Cortex of kidney (tissue), 1 donor: ENCODE measurements at places on chromosomes 2 and 18.

- DNase-seq: no peak
Observed at GRCh38 chr2:102736410-102737409, 25.1 kb upstream of the TMEM182 start.

DNA sequence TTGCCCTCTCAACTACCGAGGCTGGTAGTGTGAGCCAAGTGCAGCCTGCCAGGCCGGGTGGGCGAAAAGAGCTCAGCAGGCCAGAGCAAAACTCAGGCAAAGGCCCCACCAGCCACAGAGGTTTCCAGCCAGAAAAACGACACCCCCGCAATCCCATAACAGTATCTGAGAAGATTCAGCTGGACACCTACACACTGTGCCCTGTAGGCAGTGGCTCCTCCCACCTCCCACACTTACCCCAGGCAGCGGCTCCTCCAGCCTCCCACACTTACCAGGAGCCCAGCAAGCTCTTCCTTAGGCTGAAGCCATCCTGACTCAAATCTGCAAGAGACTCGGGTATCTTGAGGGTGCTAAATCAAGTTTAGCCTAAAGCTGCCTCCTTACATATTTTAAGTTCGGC is 15.6 kb upstream of the TMEM18 start:
- DNase-seq: no peak

DNA sequence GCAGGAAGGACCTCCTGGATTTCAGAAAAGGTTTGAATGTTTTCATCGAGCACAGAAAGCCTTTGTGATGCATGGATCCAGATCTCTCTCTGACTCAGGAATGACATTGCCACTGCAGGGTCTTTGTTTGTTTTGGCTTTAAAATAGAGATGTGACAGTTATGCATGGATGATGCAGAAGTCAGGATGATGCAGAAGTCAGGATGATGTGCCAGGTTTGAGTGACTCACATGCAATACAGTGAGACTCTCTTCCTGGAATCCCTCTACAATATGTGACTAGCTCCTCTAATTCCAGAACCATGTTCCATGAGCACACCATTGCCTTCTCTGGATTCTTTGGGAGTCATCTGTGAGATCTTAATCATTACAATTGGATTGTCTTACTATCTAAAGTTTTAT is 177.9 kb upstream of the RAB6C start:
- no peak for DNase-seq

DNA sequence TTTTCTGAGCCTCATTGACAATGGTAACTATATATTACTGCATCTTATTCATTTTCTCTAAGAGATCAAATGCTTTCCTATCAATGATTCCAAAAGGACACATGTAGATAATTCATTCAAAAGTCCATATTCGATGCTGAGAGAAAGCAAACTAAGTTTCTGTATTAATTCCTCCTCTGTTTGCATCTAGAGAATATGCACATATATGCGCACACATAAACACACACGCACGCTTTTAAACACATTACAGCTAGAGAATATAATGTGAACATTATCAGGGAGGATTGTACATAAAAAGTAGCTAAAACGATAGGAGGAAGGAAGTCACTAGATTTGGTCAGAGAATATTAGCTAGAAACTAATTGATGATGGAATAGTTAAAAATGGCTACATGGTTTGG is 379.0 kb upstream of the NETO1 start:
- DNase-seq: no peak

GRCh38 chr18:58847383-58848071 is 17.1 kb upstream of the ZNF532 start:
- no peak for DNase-seq
